Activated CD4-positive, alpha-beta T cell treated with anti-CD3 and anti-CD28 coated beads, Interleukin-2, amount 10 ng/mL, durations not matched to agents 7 days and 5 days (primary cell): ENCODE measurements at places on chromosomes 4 and X. TPM values are rescaled to one million over a fixed set of nuclear protein-coding genes. Genes with fewer than 3 reads are reported as not detected.

- DNase-seq, result no peak
These were observed 137.9 kb downstream of the SLC7A11 start for GRCh38 chr4:138104284-138104680.

GRCh38 chr4:153448003-153448731, 18.0 kb upstream of the TMEM131L start:
- no peak for DNase-seq

GRCh38 chrX:115372152-115372551, 82.6 kb downstream of the LUZP4 start:
- DNase-seq, result no peak

- no peak for DNase-seq
These were observed 176.4 kb downstream of the IL13RA2 start for GRCh38 chrX:114841051-114841450.

GRCh38 chr4:61773655-61774245, 573.6 kb downstream of the ADGRL3 start:
- no peak for DNase-seq

DNA sequence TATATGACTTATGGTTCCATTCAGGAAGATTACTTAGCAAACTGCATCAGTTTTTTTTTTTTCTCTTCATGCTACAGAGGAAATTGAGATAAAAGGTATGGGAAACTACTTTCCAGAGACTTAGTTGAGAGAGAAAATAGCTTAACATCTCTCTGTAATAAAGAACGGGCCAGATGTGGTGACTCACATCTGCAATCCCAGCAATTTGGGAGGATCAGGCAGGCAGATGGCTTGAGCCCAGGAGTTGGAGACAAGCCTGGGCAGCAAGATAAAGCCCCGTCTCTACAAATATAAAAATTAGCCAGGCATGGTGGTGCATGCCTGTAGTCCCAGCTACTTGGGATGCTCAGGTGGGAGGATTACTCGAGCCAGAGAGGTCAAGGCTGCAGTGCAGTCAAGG, 271.2 kb upstream of the TENM3 start:
- DNase-seq, result no peak

DNA sequence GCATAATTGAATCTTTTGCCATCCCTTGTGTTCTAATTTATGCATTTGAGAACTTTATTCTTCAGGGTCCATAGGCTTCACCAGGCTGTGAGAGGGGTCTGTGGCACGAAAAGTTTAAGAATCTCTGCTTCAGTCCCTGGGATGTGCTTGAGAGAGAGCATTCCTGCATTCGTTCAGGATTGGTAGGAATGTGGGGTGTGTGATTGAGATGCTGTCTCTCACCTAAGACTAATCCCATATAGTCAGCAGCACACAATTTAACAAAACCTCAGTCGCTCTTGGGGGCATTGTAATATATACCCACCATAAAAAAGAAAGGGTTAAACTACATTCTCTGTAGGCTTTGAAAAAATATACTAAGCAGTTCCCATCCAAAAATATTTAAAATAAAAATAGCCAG, 41.7 kb downstream of the PTTG2 start:
- no peak for DNase-seq

DNA sequence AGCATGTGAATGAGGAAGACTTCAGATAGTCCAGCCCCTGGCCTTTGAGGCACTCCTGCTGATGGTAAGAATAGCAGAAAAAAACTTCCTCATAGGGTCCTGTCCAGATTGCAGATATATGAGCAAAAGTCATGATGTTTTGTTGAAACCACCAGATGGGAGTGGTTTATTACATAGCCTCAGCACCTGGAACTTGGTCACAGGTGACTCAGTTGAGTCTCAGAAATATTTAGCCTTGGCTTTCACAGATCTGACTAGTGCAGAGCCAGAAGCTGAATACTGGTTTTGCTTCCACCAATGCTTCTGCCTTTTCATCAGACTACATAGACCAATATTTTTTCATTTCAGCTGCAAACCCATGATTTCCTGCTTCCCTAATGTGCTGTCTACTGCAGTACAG, 994.9 kb upstream of the SLIT2 start:
- no peak for DNase-seq

- DNase-seq, result peak; percentile 33
These were observed 126.9 kb upstream of the GPRIN3 start for GRCh38 chr4:89434364-89434988.

- DNase-seq, result no peak
These were observed 653.0 kb downstream of the C4orf33 start for GRCh38 chr4:129748991-129749390.

- no peak for DNase-seq
These were observed 255.8 kb upstream of the GPRIN3 start for GRCh38 chr4:89563431-89563830.

DNA sequence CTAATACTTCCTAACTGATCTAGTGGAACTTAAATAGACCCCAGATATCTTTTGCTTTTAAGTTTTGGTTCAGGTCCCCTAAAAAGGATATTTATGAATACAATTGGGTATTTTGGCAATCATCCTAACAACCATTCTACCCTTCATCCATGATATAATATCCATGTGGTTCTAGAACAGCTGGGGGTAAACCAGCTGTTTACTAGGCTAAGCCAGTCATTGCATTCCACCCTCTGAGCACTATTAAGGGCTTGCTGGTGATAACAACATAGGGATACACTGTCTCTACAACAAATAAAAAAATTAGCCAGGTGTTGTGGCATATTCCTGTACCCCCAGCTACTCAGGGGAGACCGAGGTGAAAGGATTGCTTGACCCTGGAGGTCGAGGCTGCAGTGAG, 54.8 kb upstream of the MAPK10 start:
- DNase-seq, result no peak

DNA sequence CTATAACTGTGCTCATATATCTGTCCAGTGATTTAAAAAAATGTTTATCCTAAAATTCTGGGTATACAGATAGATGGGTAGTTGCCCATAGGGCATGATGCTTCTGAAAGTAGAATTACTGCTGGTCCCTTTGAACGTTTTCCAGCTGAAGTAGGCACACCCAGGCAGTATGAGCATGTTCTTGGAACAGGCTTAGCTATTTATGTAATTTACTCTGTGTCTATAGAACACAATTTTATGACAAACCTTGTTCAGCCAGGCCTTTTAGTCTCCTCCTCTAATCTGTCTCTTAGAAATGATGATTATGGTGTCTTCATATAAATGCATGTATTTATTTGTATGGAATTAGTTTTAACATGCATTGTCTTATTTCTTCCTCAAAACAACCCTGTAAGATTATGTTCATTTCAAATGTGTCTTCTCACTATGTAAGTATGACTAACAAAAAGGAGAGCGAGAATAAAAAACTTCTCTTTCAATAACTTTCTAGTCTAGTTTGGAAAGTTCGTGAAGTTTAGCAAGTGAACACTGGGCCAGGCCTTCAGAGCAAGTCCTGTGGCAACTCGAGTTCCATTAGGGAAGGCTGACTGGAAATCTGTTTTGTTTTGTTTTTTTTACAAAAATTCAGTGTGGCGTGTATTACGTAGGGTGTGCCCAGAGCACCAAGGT, 142.0 kb downstream of the AFF1 start:
- no peak for DNase-seq

- no peak for DNase-seq
These were observed 90.1 kb upstream of the RPL34 start for GRCh38 chr4:108529984-108530905.

DNA sequence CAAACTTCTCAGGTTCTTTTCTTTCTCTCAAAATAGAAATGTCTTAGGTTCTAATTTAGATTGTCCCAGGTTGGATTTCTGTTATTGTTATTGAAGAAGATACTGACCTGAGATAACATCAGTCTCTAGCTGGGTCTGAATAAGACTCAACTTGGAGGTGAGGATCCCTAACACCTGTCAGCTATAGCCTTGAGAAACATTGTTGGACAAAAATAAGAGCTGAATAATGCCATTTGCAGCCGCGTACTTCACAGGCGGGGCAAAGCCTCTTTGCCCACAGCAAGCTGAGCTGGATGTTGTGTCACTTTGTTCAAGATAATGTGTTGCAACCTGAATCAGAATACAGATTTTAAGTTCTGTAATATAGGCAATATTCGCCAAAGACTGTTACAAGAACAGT, 35.6 kb downstream of the VCX3B start:
- DNase-seq, result no peak

GRCh38 chr4:40875507-40876150, 125.9 kb downstream of the NSUN7 start:
- no peak for DNase-seq

DNA sequence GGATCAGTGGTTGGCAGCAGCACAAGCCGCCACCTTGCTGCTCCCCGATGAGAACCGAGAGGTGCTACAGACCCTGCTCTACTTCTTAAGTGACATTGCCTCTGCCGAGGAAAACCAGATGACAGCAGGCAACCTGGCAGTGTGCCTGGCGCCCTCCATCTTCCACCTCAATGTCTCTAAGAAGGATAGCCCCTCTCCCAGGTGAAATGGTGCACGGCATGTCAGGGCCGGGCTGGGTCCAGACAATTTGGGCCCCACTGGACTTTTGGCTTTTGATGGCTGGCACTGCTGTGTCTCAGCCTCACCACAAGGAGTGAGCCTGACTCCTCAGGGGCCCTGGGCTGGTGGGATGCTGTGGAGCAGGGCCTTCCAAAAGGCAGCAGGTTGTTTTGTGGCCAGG, 74.1 kb downstream of the STARD8 start:
- DNase-seq, result no peak

DNA sequence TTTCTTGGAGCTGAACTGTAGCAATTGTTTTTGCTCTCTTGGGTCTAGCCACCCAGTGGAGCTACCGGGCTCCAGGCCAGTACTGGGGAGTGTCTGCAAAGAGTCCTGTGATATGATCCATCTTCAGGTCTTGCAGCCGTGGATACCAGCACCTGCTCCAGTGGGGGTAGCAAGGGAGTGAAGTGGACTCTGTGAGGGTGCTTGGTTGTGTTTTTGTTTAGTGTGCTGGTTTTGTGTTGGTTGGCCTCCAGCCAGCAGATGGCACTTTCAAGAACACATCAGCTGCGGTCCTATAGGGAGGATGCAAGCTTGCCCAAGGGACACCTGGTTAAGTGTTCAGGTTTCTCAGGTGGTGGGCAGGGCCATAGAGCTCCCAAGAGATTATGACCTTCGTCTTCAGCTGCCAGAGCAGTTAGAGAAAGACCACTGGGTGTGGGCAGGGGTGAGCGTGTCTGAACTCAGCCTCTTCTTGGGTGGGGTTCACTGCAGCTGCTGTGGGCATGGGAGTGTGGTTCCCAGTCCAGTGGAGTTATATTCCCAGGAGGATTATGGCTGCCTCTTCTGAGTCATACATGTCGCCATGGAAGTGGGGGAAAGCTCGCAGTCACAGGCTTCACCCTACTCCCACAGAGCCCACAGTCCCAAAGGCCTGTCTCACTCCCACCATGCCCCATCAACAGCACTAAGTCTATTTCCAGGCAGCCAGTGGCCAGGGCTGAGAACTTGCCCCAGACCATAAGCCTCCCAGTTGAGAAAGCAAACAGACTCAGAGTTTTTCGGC, 811.6 kb downstream of the GLUD2 start:
- DNase-seq, result no peak

- DNase-seq, result no peak
These were observed 29.8 kb upstream of the RELL1 start for GRCh38 chr4:37715889-37716402.

DNA sequence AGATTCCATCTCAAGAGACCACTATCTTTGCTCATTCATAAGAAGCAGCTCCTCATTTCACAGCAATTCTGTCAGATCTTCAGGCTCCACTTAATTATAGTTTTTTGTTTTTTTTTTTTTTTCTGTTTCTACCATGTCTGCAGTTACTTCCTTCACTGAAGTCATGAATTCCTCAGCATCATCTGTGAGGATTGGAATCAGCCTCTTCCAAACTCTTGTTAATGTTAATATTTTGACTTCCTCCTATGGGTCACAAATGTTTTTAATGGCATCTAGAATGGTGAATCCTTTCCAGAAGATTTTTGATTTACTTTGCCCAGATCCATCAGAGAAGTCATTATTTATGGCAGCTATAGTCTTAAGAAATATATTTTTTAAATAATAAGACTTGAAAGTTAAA, 53.1 kb downstream of the BMP2K start:
- DNase-seq, result no peak

GRCh38 chrX:110588164-110588563, 207.5 kb downstream of the CHRDL1 start:
- DNase-seq, result no peak

DNA sequence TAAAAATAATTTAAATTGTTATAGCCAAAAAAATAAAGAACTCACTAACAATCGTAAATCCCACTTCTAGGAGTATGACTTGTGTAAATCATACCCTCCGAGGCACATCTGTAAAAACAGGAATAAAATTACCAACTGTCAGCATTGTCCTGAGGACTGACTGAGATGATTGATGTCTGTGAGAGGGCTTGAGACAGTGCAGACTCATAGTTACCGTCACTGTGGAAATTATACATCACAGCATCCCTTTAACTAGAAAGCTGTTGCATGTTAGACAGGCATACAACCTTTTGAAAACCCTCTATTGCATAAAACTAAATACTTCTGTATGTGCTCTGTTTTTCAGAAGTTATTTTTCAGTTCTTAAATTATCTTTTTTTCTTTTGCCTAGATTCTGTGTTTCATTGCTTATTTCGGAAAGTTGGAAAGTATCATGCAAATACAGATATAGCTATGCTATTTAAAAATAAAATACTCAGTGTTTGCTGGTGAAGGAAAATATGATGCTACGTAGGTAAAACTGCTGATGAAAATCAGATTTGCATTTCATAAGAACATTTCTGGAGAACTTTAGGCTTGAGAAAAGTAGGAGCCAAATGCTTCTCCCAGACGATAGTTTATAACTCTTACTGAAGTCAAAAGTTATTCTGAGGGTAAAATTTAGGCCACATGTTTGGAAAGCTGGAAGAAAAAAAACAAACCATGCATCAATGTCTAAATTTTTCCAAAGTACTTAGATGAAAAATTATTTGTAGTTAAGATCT, 13.6 kb upstream of the RBPJ start:
- no peak for DNase-seq

- no peak for DNase-seq
These were observed 42.2 kb upstream of the NKRF start for GRCh38 chrX:119648421-119648775.

GRCh38 chrX:68989865-68990606, 161.2 kb downstream of the EFNB1 start:
- DNase-seq, result no peak

ETDA gene
- not detected for total RNA-seq

GPR78 gene
- not detected for total RNA-seq

WAS gene
- total RNA-seq, result 177 TPM

SCML2 gene
- 2.4 TPM for total RNA-seq

CYSLTR1 gene
- 23.8 TPM for total RNA-seq

TMSB15C gene
- total RNA-seq, result 4.1 TPM

GPR82 gene
- not detected for total RNA-seq

SSX4B gene
- total RNA-seq, result not detected

RENBP gene
- 16.5 TPM for total RNA-seq
